AG09319 (cell line): ENCODE measurements at places on chromosomes 7 and 10.

DNA sequence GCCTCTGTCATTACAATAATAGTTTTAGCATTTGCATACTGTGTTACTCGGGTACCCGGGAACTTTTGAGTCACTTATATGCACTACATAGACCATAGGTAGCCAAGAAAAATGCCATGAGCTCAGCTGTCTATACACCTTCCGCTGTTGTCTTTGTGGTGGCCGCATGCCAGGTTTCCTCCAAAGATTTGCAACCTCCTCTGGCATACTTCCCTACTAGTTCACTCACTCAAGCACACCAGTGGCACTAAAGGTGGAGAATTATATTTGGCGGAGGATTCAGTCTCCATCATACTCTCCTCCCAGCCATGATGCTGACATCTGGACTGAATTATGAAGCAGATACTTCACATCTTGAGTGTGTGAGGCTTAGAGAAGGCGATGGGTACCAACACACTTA lies 35.6 kb upstream of the GRB10 start:
- no peak for DNase-seq

DNA sequence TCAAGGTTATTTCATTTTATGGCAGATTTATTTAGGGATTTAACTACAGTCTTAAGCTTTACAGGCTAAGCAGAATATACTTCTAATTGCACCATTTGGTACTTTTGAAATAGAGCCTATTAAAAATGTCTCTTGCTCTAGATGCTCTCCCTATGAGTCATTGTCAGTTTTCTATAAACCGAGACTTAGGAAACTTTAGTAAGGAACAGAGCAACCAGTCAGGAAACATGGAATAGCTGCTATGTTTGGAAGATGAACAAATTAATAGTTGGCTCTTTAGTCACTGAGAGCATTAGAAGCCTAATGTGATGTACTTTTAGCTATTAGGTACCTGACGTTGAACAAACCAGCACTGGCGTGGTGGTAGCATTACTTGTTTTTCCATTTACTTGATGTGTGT lies 35.3 kb downstream of the INPP5F start:
- DNase-seq = peak; percentile 31

DNA sequence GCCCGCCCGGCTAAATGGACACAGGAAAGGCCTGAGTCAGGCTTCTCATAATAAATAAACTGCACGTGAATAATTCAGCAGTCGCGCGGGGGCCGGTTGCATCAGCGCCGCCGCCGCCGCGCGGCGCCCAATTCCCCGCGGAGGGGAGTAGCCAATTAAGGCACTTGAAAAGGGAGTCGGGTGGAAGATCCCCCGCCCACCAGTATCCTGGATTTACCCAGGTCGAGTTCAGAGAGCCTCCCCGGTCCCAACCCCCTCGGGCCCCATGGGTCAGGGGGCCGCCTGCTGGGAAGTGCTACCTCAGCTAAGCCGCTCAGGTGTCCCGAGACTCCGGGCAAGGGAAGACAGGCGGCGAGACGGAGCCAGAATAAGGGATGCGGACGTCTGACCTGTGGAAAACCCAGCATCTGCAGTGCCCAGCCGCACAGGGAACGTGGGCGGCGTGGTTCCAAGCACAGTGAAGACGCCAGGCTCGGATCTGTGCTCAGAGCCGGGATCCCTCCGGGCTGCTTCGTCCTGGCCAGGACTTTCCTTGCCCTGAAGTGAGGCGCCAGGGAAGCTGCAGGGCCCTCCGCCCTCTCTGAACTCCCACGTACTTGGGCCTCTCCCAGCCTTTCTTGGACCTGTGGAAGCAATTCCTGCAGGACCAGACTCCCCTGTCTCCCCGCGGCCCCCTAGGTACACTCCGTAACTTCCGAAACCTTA lies 7.3 kb upstream of the LBX1 start:
- no peak for DNase-seq

DNA sequence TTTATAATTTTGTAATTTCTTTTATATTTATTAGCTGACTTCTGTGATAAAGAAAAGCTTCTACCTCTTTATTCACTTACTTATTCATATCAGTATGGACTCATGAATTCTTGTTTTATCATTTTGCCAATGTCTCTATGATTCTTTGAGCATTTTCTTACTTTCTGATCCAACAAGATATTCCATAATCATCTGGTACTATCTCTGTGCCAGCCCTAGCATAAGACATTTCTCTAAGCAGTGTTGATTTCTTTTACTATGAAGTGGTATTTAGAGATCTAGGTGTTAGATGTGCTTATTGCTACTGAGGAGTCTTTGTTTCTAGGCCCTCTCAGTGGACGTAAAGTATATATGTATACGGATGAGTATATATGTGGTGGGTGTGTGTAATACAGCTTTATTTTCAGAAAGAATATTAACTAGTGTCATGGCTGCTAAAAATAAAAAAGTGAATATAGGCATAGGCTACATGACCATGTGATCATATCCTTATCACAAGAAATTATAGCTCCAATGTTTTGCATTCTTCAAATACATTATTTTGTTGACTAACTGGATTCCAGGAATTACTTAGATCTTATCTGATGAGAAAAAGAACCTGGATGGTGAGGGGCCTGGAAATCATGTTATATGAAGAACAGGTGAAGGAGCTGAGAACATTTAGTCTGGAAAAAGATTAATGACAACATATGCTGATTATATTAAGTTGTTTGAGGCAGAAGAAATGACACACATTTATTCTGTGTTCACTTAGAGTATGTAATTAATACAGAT lies 13.1 kb downstream of the PHTF2 start:
- DNase-seq = no peak

DNA sequence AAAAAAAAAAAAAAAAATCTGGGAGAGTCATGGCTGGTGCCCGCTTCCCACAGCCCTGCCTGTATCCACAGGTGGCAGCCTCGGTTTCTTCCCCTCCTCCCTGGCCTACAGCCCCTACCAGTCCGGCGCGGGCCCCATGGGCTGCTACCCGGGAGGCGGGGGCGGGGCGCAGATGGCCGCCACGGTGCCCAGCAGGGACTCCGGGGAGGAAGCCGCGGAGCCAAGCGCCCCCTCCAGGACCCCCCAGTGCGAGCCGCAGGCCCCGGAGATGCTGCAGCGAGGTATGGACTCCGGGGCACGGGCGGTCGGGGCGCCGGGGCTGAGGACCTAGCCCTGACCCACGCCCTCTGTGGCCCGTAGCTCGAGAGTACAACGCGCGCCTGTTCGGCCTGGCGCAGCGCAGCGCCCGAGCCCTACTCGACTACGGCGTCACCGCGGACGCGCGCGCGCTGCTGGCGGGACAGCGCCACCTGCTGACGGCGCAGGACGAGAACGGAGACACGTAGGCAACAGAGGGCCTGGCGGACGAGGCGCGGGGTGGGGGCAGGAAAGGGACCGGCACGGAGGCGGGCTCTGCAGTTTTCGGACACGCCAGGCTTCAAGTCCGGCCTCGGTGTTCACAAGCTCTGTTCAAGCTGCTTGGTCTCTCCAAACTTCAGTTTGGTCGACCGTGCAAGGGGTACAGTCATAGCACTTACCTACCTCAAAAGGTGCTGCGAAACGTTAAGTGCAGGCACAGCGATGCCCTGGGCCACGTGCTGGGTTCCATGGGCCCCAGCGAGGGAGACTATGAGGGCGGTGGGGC lies 3.9 kb downstream of the NFKB2 start:
- DNase-seq = peak; percentile 64

- no peak for DNase-seq
These were observed 61.7 kb upstream of the ZNRF2 start for GRCh38 chr7:30222515-30223215.

DNA sequence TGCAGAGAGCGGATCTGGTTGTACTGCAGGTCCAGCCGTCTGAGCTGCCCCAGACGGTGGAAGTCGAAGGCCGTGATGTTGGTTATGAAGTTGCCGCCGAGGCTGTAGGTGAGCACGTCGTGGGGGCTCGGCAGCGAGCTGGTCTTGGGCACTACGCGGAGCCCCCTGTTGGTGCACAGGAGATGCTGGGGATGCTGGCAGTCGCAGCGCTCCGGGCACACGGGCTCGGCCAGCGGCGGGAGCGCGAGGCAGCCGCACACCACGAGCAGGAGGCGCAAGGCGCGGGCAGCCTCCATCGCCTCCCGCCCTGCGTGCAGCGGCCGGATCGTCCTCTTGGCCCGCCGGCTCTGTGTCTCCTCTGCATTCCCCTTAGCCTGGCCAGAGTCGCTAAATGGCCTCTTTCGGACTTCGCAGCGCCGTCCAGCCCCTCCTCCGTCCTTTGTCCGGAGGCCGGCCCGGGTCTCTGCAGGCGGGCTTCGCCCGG lies 337 bp downstream of the TRIL start:
- DNase-seq = no peak

- DNase-seq = no peak
These were observed 712.1 kb upstream of the NRP1 start for GRCh38 chr10:34046506-34047034.

DNA sequence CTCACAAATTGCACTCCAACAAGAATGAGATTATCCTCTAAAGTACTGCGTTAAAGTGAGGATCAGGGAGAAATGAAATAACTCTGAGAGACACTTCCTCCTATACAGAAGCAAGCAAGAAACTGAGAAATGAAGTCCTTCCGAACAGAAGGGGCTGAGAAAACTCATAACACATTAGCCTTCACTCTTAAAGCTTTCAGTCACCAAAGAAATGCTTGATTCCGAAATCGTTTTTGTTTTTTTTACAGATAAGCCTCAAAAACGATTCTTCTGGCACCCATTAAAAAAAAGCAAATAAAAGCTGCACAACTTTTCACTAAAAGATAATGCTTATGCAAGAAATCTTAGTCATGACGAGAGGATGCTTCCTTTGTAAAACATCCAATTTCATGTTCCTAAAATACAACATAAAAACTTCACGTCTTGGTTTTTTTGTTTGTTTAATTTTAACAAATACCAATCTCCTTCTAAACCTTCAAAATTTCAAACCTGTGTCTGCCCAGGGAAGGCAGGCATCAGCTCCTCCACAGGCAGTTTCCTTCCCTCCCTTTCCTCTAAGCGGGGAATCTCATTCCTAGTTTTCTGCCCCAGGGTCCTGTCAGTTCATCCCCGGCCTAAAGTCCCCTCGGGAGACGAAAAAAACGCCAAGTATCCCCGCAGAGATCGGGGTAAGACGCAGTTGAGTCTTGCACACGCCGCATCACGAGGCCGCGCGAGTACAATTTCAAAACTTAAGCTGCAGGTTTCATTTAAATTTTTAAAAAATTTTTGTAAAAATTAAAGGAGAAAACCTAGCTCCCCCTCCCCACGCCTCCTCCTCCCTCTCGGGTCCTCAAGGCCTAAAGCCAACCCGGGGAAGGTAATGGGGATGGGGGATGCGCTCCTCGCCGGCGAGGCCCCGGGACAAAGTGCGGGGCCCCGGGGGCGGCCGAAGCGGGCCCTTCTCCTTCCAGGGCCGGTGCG lies 1.1 kb downstream of the BAZ1B start:
- DNase-seq = no peak

- DNase-seq = no peak
These were observed 22.8 kb upstream of the ARID5B start for GRCh38 chr10:61878740-61879068.

GRCh38 chr7:13988731-13989125 lies 738 bp downstream of the ETV1 start:
- no peak for DNase-seq

GRCh38 chr10:118341791-118342637 lies at the start of gene FAM204A:
Gene FAM204A, minus strand, starts transcription at chr10:118342324. Its CDS starts 5,909 bp downstream, at chr10:118336415.
- DNase-seq = peak; percentile 75

DNA sequence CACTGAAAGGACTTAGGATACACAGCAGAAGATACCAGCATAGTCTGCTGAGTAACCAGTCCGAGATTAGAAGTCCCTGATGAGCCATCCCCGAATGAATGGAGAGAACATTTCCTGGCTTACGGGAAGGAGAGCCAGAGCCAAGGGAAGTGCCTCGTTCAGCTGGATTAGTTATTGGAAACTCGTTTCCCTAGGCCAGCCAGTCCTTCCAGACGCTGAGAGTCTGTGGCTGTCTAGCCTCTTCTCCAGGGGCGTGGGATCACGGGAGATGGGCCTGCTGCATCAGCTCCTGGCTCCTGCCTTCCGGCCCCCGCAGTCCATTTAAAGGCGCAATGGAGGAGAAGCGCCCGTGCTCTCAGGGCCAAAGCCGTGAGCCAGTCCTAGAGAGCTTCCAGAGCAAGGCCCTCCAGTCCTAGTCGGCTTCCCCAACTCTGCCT lies 712.8 kb downstream of the PARD3 start:
- DNase-seq = no peak

GRCh38 chr7:76232698-76233097 lies 31.0 kb downstream of the SRRM3 start:
- no peak for DNase-seq

DNA sequence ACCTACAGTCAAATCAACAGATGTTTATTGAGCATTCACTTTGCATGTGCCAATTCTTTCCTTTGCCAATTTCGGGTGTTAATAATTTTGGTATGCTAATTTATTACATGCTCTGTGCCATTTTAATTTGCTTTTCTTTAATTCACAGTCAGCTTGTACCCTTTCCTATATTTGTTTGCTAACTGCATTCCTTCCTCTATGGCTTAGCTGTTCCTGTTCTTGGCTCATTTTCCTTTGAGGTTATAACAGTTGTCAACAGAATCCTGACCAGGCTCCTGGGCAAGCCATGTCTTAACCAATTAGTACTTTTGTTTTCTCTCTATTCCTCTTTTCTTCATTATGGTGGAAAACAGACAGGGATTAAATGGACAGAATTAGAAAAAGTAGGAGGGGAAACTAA lies 73.6 kb upstream of the RPA3 start:
- DNase-seq = no peak

GRCh38 chr10:115422624-115423023 lies 329.5 kb downstream of the ATRNL1 start:
- DNase-seq = no peak

- DNase-seq = no peak
These were observed at the start of gene PAOX for GRCh38 chr10:133379152-133379800. Gene PAOX, plus strand, starts transcription at chr10:133379262. Its CDS starts 55 bp downstream, at chr10:133379317.

GRCh38 chr10:93468461-93469213 lies 13.5 kb downstream of the MYOF start:
- peak; percentile 73 for DNase-seq

DNA sequence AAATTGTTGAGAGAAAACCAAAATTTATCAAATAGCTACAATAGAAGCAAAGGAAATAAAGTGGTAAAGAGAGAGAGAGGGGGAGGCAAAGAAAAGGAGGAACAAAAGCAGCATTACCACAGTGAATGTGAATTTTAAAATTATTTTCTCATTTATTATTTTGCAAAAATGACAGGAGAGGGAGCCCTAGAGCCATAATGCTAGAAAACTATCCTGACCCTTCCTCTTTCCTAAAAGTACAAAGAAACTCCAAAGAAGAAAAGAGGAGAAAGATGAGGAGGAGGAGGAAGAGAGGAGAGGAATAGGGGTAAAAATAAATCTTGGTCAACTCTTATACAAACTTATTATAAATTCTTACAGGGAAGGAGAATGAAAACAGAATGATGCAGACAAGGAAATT lies 921.5 kb downstream of the NRG3 start:
- no peak for DNase-seq

GRCh38 chr7:36006636-36007229 lies 146.3 kb upstream of the EEPD1 start:
- peak; percentile 10 for DNase-seq

DNA sequence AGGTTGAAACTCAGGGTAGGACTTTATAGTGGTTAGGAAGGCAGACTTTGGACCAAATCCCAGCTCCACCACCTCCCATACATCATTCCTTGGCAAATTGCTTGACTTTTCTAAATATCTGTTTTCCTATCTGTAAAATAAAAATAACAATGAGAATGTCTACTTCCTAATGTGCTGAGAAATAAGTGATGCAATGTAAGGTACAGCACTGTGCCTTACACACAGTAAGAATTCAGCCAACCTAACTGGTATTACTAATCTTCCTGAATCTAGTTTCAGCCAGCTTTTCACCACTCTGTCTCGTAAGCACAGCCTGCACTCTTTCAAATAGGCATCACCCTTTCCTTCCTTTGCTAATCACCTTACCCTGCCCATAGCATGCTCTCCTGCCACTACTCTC lies 9.7 kb downstream of the PRLHR start:
- DNase-seq = no peak
